CD8-positive, alpha-beta memory T cell (primary cell): ENCODE measurements at places on chromosomes 2 and 18. TPM values are rescaled to one million over a fixed set of nuclear protein-coding genes. Genes with fewer than 3 reads are reported as not detected.

ADAM23 gene
- total RNA-seq: 0.55 TPM

GCG gene
- total RNA-seq: not detected

FEV gene
- total RNA-seq: not detected

HAAO gene
- total RNA-seq: 0.35 TPM

KYNU gene
- 0.20 TPM for total RNA-seq

ANKRD62 gene
- total RNA-seq: not detected

SRD5A2 gene
- total RNA-seq: not detected

ABCA12 gene
- total RNA-seq: not detected

RAPGEF4 gene
- not detected for total RNA-seq
